ENCODE measurements at places on chromosomes 6 and 20. TPM values are rescaled to one million over a fixed set of nuclear protein-coding genes. Genes with fewer than 3 reads are reported as not detected.

- DNase-seq: no peak
Observed at GRCh38 chr6:40356242-40356910, 230.8 kb downstream of the LRFN2 start.

GRCh38 chr6:168288781-168289570, 30.6 kb downstream of the DACT2 start:
- DNase-seq: no peak

GRCh38 chr6:137044366-137045221, at the start of gene IL20RA:
Gene IL20RA, minus strand, starts transcription at chr6:137044965. Its CDS starts 237 bp downstream, at chr6:137044728.
- DNase-seq: no peak

DNA sequence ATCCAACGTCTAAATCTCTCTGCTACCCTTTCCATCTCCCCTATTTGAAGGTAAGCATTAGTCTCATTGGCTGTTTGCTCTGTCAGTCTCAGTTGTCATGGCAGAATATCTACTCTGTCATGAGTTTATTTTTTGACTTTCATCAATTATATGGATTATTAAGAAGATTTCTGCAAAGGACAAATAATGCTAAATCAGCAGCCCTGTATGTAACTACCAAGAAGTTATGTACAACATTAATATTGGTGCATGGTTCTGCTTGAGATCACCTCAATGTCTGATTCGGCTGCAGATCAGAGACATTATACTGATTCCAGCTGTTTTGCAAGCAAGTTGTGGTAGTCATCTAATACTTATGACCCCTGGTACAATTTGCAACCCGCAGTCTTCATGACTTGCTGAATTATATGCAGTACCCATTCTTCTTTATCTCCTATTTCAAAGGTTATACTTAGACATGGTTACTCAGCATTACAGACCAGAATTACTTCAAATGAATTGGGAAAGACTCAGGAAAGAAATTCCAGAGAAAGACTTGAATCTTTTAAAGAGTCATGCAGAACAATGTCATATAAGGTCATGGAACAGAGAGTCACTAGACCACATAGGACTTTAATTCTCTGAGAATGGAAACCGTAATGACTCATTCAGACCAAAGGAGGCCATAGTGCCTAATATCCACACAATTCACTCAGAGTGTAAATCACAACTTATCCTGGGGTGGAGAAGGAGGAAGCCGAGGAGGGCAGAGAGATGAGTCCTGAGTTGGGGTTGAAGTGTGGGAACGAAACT, 201.4 kb downstream of the IBTK start:
- DNase-seq: no peak

DNA sequence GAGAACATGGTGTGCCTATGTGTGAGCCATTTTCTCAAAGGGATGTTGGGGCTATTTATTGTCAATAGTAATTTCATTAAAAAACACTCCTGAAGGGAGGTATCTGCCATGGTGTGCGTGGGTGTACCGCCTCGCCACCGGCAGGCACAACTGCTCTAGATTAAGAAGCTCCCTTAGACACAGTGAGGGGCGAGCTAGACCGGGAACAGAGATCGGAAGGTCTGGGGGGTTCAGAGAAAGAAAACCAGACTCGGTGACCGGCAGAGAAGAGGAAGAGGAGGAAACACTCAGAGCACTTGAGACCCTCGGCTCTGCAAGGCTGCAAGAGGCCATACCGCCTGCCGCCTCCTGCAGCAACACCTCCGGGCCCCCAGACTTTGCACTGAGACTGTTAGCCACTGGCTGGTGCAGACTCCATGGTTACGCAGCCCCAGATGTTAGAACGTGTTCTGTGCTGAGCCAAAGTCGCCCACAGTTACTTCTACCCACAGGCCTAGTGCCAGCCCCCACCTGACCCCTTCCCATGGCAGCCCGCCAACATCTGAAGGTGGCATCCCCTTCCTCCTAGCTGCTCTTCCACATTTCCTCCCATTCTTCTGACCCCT, 18.1 kb downstream of the PXDC1 start:
- no peak for DNase-seq

DNA sequence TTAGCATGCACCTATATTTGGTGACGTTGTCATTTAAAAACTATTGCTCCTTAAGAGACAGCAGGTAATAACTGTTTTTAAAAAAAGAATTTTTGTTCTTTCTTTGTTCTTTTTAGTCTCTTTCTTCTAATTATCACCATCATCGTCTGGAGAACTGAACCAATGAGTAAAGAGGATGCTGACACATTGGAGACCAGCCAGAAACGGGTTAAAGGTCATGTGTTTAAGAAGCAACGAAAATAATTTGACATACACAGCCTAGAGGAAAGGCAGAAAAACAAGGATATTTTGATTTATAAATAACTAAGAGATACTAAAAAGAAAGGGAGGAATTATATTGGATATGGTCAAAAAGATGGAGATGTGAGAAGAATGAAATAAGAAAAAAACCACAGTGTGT, 19.2 kb upstream of the FYN start:
- DNase-seq: no peak

DNA sequence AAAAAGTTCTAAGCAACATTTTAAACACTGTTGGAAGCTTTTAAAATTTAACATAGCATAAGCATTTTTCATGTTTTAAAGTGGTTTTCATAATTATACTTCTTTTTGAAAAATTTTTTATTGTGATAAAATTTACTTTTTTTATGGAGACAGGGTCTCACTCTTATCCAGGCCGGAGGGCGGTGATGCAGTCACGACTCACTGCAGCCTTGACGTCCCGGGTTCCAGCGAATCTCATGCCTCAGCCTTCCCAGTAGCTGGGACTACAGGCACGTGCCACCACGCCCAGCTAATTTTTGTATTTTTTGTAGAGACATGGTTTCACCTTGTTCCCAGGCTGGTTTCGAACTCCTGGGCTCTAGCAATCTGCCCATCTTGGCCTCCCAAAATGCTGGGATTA, 46.1 kb upstream of the TULP4 start:
- no peak for DNase-seq

- DNase-seq: no peak
Observed at GRCh38 chr20:53517146-53517545, 76.5 kb downstream of the ZNF217 start.

GRCh38 chr6:137112067-137112355, 61.4 kb downstream of the IL22RA2 start:
- no peak for DNase-seq

MOXD1 gene
- total RNA-seq: not detected

SAMD5 gene
- not detected for total RNA-seq

Data from activated CD4-positive, alpha-beta memory T cell treated with anti-CD3 and anti-CD28 coated beads, Interleukin-2, amount 10 ng/mL, durations not matched to agents 7 days and 5 days (primary cell).